Esophagus squamous epithelium (tissue), 5 donors: ENCODE measurements at places on chromosomes 3 and 15.

DNA sequence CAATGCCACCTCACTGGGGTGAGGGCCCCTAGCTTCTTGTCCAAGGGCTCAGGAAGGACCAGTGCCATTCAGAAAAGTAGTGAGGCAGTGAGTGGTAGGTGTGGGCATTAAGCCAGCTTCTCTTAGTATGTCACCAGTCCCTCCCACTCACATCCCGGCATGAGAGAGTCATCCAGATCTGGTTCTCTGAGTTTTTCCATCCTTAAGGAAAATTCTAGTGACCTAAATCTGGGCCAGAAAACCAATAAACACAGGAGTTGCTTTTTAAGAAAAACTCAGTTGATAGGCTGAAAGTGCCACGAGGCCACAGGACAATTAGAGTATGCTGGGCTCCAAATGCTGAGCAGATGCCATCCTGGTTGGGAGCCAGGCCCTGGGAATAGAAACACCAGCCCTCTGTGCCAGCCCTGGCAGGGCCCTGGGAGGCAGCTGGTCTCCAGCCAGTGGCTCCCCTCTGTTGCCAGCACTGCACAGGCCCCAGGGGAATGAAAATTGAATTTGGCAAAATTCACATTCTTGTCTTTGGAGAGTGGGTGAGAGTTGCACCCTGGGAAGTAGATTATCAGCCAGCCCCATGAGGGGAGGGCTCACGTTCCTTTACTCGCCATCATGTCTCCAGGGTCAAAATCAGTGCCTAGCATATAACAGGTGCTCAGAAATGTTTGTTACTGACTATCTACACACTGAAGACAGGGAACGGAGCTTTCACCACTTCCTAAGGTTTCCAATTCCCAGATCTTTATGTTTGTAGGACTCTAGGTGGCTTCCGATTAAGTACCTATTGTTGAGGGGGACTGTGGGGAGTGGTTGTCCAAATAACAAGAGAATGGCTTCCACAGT lies 52.8 kb downstream of the FAM43A start:
- no peak for DNase-seq

DNA sequence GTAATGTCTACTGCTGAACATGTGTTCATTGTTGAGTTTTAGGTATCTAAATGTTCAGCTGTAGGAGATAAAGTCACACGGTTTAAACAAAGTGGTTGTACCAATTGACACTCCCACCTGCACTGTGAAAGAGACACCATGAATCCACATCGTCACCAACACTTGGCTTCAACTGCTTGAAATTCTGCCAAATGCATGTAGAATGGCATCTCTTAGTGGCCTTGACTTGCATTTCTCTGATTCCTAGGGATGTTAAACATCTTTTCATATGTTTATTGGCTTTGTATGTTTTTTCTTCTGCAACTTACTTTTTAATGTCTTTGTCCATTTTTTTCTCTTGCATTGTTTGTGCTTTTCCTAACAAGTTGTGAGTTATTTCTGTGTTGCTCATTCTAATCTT lies 43.4 kb downstream of the RPLP1 start:
- DNase-seq: no peak

- no peak for DNase-seq
Measured at GRCh38 chr3:7876741-7877297, 624.8 kb upstream of the LMCD1 start.

GRCh38 chr3:134600685-134601463 lies 49.9 kb downstream of the KY start:
- no peak for DNase-seq

DNA sequence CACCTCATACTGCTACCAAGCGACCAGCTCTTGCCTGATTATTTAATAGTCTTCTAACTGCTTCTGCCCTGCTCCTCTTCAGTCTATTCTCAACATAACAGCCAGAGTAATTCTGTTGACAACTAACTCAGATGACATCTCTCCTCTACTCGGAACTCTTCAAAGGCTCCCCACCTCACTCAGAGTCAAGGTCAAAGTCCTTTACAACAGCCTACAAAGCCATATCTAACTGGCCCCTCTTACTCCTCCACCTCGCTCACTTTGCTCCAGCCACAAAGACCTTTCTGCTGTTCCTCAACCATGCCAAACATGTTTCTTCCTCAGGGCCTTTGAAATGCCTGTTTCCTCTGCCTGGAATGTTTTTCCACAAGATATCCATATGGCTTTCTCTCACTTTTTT lies 43.6 kb downstream of the PIK3R4 start:
- no peak for DNase-seq

DNA sequence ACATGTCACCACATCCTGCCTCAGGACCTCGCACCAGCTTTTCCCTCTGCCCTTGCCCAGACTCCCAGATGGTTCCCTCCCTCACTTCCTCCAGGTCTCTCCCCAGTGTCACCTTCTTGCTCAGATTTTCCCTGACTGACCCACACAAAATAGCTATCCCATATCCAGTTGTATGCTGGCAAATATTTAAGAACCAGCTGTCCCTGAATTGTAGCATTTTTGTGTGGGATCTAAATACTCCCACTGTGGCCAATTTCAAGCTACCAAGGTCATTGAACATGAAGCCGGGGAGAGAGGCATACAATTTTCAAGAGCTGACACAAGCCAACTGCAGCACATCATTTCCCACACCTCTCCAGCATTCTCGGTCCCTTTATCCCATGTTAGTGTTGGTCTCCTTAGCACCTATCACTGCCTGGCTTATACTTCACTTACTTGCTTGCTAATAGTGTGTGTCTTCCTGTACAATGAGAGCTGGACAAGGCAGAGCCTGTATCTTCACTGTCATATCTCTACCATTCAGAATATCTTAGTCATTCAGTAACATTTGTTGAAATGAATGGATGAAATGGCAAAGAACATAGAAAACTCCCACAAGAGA lies 101.3 kb upstream of the CTNNB1 start:
- DNase-seq: no peak

DNA sequence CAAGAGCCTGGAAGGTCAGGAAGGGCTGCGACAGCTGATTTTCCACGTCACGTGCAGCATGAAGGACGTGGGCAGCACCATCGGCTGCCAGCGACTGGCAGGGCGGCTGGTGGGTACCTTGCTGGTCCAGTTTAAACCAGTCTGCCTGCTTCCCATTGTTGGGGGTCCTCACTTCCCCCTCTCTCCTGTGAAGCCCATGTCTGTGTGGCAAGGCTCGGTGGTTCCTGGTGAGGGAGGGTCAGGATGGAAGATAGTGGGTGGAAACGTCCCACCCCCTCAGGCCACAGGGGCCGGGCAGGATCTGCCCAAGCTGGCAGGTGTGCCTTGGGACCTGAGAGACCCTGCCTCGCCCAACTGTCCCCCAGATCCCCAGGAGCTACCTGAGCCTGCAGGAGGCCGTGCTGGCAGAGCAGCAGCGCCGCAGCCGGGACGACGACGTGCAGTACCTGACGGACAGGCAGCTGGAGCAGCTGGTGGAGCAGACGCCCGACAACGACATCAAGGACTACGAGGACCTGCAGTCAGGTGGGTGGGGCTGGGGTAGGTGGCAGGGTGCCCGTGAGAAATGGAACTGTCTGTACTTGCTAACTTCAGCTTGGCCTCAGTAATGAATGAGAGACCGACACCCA lies 108.2 kb downstream of the LRRK1 start:
- DNase-seq: no peak

GRCh38 chr3:153246806-153247205 lies 84.8 kb downstream of the RAP2B start:
- DNase-seq: no peak

GRCh38 chr15:62989366-62990055 lies 53.0 kb upstream of the TPM1 start:
- DNase-seq: no peak

GRCh38 chr3:154795582-154795981 lies 284.5 kb upstream of the MME start:
- DNase-seq: no peak

DNA sequence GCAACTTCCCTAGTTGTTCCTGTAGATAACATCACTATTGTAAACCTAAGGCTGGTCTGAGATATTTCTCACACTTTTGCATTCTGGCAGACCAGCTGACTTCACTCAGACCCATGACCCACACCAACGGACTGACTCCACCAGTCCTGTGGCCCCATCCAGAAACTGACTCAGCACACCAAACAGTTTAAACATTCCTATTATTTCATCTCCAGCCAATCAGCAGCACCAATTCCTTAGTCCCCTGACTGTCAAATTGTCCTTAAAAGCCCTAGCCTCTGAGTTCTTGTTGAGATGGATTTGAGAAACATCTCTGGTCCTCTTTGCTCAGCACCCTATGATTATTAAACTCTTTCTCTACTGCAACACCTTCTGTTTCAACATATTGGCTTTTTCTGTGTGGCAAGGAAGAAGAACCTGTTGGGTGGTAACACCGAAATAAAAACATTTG lies 12.2 kb upstream of the IDH2 start:
- no peak for DNase-seq

GRCh38 chr3:48038971-48039481 lies 22.8 kb upstream of the MAP4 start:
- no peak for DNase-seq

DNA sequence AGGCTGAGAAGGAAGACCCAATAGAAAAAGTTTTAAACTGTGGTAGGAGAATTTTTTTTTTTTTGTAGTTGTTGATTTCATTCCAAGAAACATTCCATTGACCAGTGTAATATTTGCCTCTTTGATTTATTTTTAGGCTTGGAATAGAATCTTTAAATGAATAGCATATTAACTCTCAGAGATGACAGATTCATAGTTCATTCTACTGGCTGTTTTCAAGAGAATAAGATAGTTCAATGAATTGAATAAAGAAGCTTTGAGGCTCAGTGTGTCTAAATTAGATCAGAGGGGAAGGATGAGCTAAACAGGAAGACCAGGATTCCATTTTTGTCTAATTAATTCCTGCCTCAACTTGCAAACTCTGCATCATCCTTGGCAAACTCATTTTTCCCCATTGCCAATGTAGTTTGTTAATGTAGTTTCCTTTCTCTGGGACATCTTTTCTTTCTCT lies 98.4 kb downstream of the NAALADL2 start:
- DNase-seq: no peak

GRCh38 chr3:94402126-94402525 lies 339.3 kb downstream of the NSUN3 start:
- DNase-seq: no peak
